ENCODE measurements at places on chromosomes 11 and 22.

GRCh38 chr22:48800886-48801607, 1026.6 kb downstream of the BRD1 start:
- no peak for DNase-seq

DNA sequence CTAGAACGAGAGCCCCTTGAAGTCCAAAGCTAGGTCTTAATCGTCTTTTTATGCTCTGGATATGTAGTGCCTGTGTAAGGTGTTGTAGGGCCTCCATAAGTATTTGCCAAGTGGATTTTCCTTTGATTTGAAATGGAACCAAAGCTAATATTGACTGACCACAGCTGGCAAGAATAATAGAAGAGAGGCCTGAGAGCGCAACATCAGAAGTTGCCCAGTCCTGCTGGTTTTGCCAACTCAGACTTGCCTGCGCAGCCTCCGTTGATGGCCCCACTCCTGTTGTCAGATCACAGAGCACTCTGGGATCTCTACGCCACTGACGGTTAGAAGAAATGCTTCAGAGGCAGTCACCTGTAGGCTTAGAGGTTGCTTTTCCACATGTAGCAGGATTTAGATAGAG, 251.2 kb downstream of the TENM4 start:
- DNase-seq: no peak

DNA sequence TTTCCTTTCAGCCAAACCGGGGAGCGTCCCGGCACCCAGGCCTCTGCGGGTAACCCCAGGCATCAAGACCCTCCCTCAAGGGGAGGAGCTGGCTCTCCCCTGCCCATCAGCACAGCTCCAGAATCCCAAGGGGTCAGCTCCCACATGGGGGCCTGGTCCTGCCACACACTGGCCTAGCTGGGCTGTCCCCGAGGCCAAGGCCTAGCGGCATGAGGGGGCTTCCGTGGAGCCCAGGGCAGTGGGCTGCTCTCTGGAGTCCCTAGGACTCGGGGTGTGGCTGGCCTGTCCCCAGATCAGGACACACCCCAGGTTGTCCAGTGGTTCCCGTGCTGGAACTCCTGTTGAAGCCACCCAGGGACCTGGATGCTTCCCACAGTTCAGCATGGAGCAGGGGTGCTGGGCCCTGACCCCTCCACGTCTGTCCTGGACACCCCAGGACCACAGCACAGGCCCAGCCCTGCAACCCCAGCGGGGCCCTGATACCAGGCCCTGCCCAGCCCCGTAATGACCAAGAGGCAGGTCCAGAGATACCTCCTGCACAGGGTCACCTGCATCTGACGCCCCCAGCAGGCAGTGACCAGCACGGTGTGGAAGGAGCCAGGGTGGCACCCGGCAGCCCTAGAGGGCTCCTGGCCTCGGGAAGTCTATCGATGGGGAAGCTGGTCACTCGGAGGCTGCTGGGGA, 5.5 kb downstream of the HRAS start:
- no peak for DNase-seq

GRCh38 chr11:71404209-71404608, 44.0 kb downstream of the DHCR7 start:
- no peak for DNase-seq

DNA sequence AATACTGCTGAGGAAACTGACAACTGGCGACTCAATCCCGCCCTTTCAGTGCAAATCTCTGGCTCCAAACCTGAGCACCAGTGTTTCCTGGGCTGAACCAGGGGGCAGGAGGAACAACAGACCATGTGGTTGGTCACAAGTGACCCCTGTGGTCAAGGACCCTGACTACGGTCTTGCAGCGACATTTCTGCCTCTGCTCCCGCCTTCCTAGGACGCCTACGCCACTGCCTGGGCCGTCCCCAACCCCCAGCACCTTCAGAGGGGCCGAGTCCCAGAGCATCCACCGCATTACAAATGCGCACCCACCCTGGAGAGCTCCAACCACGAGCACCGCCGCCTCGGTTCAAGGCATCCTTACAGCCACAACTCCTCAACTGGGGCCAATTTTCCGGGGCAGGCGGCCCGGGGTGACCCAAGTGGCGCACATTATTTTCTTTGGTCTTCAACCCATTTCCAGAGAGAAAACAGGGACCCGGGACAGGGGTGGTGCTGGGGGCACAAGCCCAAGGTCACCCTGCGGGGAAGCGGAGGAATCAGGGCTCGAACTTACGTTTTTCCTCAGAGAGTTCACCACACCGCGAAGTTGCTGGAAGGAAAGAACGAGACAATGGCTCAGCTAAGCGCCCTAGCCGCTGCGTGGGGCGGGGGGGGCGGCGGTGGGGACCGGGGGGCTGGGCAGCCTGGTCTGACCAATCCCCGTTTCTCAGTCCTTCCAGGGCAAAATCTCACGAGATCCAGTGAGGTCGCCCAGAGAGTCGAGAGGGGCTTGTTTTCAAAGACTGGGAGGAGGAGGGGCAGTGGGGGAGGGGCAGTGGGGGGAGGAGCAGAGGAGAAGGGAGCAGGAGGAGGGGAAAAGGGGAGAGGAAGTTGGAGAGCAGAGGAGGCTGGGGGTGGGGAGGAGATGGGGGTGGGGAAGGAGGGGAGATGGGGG, 1.8 kb downstream of the PRAME start:
- no peak for DNase-seq

- DNase-seq: no peak
Observed at GRCh38 chr11:134861490-134862104, 449.6 kb upstream of the B3GAT1 start.

DNA sequence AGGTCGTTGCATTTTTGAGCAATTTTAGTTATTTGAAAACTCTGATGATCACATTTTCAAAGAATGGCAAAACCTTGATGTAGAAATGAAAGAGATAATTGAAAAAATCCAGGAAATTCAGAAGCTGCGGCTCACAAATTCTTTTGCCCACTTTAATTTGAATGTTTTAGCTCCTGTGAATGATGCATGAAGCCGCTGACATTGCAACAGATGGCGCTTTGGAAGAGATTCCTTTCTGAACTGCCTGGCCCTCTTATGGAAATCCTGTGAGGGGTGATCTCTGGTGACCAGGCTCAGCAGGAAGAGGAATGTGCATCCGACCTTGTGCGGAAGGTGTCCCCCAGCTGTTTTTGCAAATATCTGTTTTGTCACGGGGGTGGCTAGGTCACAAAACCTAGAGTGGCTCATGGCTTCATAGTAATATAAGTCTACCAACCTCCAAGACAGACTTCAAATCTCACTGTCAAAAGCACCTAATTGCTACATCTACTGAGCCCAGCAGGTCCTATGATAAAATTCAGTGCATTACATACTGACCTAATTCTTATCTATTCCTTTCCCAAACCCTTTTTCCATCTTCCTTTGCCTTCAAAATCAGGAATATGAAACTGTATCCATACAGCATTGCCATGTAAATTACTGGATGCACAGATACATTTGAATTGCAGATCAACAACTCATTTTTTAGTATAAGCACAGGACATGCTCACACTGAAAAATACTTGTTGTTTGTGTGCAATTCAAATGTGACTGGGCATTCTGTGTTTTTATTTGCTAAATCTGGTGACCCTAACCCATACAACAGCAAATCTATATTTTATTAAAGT, 412.7 kb downstream of the ETS1 start:
- DNase-seq: no peak

DNA sequence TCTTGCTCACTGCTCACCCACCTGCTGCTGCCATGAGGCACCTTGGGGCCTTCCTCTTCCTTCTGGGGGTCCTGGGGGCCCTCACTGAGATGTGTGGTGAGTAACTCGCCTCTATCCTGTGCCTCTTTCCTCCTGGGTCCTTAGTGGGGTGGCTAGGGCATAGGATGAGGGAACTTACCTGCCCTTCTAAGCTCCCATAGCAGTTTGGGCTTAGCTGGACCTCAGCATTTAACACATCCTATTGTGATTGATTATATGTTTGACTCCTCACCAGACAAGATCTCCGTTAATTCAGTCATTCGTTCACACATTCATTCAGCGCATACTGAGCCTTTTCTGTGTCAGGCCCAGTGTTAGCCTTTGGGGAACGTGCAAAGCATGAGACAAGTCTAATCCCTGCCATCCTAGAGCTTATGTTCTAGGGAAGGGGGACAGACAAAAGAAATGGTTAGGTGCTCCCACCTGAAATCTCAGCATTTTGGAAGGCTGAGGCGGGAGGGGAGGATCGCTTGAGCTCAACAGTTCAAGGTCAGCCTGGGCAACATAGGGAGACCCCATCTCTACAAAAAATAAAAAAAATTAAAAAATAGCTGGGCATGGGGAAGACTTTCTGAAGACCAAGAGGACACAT, 441 bp downstream of the TCN2 start:
- DNase-seq: no peak

- DNase-seq: no peak
Observed at GRCh38 chr11:60858731-60859464, 3.1 kb upstream of the PTGDR2 start.

Measured in HAP-1 (cell line).